Stimulated activated CD4-positive, alpha-beta T cell treated with anti-CD3 and anti-CD28 coated beads, Interleukin-1b, Interleukin-23, amount 100 ng/mL, for 48 hours (primary cell): ENCODE measurements at places on chromosomes 11 and 22.

- no peak for DNase-seq
Measured at GRCh38 chr11:67664213-67664585, 10.2 kb downstream of the ALDH3B2 start.

DNA sequence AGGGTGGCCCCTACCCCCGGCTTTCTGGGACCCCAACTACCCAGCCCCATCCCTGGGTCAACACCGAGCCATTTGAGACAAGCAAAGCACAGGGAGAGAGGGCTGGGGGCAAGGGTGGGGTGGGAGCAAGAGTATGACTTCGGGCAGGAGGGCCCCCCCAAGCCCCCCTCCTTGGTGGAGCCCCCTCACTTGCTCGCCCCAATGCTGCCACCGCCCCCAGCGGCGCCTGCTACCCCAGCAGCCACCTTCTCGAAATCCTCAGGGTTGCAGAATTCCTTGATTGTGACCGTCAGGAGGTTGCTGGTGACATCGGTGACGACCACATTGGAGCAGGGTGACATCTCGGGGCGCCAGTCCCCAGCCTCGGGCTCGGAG lies 6.0 kb downstream of the CBX6 start:
- DNase-seq, result no peak

DNA sequence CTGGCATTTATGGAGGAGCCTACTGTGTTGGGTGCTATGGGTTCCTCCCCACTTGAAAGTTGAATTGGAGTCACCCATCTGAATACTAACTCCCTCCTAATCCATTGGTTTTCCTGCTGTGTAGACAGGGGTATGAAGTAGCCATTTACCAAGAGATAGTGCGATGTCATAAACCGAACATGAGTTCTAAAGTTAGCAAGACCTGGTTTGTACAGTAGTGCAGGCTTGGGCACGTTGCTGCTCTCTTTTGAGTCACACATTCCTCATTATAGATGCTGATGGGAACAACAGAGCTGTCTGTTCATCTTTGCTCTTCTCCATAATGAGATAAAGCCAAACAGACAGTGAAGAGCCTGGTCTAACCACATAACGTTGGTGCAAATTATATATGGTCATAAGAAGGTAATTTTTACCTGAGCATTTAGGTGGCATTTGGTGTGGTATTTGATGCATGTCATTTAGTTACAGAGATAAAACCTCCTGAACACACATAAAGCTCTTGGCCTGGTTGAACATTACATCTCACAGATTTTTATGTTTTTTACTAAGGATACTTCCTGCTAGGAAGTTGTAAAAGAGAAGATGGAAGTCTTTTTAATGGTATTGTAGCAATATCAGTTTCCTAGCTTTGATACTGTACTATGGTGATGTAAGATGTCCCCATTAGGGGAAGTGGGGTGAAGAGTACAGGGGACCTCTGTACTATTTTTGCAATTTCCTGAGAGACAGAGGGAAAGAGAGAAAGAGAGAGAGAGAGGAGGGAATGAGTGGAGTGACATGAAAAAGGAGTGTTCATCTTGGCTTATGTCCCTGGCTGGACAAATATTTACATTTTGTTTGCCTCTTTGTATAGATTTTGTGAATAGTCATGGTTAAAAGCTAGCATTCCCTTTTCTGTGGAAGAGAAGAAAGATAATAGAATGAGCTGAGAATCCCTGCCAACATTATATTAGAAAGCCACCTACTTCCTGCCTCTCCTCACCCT lies 27.9 kb downstream of the GRAP2 start:
- DNase-seq, result no peak

- DNase-seq, result no peak
Measured at GRCh38 chr11:109641549-109641948, 219.6 kb downstream of the C11orf87 start.

DNA sequence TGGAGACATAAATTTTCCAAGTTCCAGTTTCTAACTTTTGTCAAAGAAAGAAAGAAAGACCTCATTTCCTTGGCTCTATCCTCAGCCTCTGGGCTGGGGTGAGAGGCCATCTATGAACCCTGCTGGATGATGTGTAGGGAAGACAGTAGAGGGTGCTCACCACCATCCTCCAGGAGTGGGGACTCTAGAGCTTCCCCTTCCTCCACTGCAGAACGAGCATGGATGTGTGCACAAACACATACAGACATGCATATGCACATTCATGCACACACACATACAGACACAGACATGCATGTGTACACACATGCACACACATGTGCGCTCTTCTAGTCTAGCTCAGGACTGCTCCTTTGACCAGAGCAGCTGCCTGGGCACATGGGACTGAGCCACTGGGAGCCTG lies 565.8 kb downstream of the BUD13 start:
- no peak for DNase-seq

DNA sequence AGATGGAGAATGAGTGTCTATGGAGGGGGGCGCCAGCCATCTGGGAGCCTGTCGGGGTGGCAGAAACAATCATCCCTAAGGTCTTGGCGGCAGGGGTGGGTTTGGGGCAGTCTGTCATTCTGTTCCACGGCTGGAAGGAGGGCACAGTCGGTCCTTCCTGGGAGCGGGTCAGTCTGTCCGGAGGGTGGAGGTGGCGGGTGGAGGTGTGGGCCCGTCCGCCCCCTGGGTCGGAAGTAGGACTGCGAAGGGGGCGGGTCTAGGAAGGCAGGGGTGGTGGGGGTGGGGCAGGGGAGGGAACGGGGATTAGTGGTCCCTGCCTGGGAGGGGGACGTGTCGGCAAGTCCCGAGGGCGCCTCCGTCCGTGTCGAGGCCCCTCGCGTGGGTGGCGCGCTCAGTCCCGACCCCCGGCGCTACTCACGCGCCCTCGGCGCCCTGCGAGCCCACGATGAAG lies 461 bp downstream of the TBC1D10A start:
- DNase-seq, result no peak

DNA sequence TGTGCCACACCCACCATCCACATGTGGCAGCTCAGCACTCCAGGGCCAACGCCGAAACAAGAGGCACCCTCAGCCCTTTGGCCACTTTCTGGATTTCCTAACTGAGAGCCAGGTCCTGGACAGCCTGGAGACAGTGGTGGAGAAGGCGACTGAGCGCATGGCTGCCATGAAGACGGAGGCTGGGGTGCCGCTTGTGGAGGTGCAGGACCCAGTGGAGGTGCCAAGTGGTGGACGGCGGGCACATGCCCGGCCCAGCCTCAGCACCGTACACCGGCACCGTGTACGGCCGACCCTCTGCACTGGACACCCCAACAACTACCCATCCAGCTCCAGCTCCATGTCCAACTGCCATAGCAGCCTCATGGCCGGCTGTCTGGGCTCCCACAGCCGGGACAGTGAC lies 1.5 kb downstream of the CCDC116 start:
- DNase-seq, result no peak

DNA sequence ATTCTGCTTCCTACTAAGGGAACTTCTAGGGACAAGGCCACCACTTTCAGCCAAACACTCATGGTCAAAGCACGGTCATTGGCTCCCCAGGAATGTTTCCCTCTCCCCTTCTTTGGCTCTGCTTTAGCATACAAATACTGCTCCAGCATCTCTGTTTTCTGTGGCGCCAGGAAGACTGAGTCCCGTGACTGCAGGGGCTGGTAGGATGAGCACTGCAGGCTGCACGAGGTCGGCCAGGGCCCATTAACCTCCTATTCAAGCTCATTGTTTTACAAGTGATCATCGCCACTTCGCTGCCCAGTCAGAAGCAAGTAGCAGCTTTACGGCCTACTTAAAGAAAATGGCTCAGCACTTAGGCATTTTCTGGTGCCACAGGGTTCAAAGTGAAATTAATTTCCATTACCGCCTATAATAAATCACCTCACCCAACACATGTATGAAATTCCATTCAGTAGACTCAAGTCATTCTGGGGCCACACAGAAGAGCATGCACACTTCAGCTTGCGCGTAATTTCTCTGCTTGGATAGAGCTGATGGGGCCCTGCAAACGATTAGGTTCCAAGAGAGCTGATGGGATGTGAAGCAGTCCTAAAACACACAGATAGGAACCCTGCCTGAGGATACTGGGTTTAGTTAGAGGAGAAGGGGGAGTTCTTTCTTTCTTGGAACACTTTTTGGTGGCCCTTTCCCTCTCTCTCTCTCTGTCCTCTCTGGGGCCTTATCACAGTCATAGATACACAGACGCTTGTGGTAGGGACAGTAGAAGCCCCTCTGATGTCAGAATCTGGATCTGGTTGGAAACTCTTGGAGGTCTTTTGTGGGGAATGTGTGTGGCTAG lies 173.7 kb downstream of the KIF18A start:
- DNase-seq, result no peak

- DNase-seq, result no peak
Measured at GRCh38 chr11:16881766-16882165, 132.4 kb downstream of the PLEKHA7 start.

DNA sequence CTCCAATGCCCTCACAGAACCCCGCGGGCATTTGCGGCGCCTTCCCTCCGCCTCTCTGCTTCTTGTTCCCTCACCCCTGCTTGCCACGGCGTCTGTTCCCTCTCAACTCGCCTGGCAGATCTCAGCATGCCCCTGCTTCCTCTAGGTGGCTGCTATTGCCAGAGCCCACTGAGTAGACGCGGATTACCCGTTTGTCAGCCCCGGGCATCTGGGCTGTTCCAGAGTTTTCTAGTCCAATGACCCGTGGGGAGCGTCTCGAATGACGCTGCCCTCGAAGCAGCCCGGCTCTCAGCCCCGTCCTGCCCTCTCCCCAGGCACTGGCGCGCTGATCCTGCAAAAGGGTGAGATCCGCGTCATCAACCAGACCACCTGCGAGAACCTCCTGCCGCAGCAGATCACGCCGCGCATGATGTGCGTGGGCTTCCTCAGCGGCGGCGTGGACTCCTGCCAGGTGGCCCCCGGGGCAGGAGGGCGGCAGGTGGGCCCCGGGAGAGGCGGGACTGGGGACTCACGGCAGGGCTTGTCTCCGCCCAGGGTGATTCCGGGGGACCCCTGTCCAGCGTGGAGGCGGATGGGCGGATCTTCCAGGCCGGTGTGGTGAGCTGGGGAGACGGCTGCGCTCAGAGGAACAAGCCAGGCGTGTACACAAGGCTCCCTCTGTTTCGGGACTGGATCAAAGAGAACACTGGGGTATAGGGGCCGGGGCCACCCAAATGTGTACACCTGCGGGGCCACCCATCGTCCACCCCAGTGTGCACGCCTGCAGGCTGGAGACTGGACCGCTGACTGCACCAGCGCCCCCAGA lies 49.7 kb downstream of the ST14 start:
- DNase-seq, result no peak

DNA sequence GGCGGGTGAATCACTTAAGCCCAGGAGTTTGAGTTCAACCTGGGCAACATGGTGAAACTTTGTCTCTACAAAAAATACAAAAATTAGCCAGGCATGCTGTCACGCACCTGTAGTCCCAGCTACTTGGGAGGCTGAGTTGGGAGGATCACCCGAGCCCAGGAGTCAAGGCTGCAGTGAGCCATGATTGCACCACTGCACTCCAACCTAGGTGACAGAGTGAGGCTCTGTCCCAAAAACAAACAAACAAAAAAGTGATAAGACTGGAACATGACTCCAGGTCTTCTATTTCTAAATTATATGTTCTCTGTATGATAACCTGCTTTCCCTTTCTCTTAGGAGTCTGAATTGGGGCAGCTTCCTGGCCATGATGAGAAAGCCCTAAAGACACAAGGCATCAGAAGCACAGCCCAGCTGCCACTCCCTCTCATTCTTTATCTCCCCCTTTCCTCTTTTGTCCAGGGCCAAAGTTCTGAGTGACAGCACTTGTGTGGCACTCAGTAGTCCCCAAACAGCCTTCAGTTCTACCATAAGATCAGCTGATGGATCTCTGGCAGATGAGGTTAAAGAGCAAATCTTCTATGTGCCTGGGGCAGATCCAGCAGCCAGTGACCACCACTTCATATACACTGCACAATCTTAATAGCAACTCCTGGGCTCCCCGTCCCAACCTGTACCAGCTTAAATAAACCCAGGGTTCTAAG lies 136.0 kb downstream of the C11orf58 start:
- DNase-seq, result no peak

GRCh38 chr11:128630367-128631230 lies 43.2 kb upstream of the ETS1 start:
- DNase-seq, result peak; percentile 91

- no peak for DNase-seq
Measured at GRCh38 chr11:130390071-130390758, 38.2 kb downstream of the ADAMTS8 start.

DNA sequence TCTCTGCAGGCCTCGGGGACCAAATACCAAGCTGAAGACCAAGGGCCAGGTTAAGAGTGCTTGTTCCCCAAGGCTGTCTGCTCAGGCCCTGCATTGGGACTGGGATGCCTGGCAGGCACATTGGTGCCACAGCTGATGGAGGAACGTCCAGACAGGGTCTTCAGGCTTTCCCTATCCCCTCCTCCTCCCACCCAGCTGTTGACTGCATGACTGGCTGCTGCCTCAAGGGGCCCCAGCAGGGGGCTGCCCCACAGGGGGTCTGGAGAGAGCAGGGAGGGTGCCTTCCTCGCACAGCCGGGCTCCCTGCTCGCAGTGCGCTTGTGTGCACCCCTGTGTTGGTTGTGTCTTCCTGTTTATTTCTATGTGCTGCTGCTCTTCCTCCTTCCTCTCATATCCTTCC lies 9.9 kb downstream of the RCOR2 start:
- DNase-seq, result no peak

DNA sequence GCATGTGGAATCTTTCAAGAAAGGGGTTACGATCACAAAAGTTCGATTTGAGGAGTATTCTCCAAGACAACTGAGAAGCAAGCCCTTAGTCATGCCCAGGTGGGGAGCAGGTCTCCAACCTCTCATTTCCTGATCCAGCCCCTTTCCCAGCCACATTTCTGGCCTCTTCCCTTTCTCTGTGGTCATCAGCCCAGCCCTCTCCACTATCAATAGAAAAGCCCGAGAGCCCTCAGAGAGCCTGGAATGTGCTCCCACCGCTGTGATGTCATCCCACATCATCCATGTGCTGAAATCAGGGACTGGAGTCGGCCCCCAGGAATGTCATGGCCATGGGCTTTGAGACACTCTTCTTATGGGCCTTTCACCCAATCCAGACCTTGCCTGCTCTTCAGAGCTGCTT lies 62.6 kb downstream of the KCNJ1 start:
- no peak for DNase-seq

GRCh38 chr11:108887436-108888238 lies 222.8 kb downstream of the DDX10 start:
- DNase-seq, result no peak

DNA sequence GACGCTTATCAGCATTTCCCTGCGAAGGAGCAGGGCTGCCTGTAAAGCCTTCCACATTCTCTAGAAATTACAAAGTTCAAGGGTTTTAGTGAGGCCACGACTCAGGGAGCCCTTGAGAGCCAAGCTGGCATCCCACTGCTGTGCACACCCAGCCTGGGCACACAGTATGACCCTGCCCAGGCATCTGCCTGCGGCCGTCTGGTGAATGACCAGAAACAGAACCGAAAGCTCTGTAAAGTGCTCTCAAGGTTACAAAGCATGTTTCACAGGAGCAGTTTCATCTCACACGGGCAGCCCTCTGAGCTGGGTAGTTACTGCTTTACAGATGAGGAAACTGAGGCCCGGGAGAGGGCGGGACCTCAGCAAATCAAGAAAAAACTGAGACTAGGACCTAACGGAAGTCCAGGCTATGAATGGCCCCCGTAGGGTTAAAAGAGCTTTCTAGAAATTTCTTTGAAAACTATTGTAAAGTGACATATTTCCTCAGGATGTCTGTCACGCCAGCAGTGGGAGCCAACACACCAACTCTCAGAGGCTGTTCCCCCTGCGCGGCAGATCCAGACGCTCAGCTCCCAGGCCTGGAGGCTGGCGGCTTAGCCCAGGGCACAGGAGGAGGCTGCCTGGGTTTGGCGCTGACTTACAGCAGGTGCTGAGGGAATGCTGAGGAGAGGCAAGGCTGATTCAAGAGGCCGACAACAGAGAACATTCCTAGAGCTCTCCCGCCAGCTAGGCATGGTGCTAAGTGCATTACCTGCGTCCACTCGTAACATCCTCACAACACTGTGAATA lies 7.7 kb upstream of the TCF20 start:
- DNase-seq, result no peak
